Activated naive CD4-positive, alpha-beta T cell treated with Interleukin-2 at 50 U/mL for 16 hours (primary cell): ENCODE measurements at places on chromosomes 13 and 19.

DNA sequence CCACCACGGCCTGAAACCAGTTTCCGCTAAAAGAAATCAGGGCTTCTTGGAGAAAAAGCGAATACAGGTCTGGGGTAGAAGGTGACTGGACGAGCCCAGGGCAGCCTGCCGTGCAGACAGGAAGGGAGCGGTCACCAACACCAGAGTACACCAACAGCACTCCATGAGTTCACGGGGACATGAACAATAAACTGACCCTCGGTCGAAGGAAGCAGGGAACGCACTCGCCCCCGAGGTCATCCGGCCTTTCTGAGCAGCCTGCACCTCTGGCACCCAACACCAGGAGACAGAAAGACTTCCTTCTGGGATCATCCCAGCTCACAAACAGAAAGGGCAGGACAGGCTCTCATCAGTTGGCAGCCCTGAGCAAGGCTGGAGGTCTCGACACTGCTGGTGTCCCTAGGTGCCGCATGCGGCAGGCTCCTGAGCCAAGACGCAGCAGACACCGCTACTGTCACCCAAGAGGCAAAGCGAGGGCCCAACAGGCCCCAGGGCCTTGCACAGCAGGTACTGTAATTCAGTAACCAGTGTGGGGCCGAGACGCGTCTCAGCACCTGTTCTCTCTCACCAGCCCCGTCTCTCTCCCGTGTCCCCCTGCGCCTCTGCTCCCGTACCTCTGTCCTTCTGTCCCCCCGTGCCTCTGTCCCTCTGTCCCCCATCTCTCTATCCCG, 18.0 kb downstream of the DCUN1D2 start:
- DNase-seq: no peak

- DNase-seq: no peak
Observed at GRCh38 chr19:30695171-30695875, 323.1 kb downstream of the ZNF536 start.

DNA sequence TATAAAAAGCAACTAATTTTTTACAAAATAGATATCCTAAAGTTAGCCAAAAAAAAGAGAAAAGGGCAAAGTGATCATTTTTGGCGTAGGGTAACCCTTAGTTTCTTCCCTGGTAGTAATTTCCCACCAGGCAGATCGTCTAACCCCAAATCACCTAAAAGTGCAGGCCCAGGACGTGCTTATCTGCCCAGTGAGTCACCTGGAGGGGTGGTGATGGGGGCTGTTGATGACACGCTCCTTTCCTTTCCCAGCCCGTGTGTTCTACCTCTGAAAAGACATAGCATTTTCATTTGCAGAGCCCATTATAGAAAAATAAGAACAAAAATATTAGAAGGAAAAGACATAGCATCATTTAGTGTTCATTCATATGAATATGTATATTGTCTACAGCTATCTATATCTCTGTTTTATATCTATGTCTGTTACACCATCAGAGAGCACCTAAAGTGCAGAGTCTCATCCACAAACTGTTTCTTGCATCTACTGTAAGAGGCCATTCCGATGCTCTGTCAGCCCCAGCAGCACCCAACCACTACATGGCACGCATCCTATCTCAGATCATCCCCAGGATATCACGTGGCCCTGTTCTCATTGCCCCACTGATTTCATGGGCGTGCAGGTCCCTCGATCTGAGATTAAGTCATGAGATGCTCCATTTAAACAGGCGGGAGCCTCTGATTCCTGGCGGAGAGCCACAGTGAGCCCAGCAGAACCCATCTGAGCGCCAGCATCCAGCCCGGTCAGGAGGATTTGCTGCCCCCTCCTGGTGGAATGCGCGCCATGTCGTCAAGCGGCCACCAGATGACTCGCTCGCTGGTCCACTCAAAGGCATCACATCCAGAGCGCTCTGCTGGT, 8.5 kb upstream of the LILRB3 start:
- DNase-seq: peak; percentile 91

- no peak for DNase-seq
Observed at GRCh38 chr13:111486801-111487200, 166.4 kb downstream of the TEX29 start.

- DNase-seq: no peak
Observed at GRCh38 chr13:28558567-28558966, 63.6 kb upstream of the FLT1 start.

GRCh38 chr13:30998136-30999088, 66.0 kb downstream of the TEX26 start:
- no peak for DNase-seq

GRCh38 chr19:6213266-6213595, 66.5 kb downstream of the MLLT1 start:
- no peak for DNase-seq

GRCh38 chr13:71524245-71524612, 342.8 kb downstream of the DACH1 start:
- DNase-seq: no peak

- no peak for DNase-seq
Observed at GRCh38 chr13:97124206-97124605, 97.9 kb upstream of the MBNL2 start.

- DNase-seq: peak; percentile 51
Observed at GRCh38 chr19:48745208-48745995, 1.3 kb downstream of the IZUMO1 start.

DNA sequence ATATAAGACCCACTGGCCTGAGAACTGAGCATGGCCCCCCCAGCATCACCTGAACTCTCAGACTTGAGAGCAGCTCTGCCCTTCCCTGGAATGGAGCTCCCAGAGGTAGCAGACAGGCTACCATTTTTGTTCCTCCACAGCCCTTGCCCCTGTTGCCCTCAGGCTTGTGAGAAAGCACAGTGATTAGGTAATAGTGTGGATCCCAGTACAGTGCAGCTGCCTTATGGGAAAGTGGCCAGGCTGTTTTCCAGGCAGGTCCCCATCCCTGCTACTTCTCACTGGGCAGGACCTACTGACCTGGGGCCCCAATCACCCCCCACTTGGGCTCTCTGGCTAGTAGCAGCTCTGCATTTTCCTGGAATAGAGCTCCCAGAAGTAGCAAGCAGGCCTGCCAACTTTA, 834.0 kb downstream of the DACH1 start:
- DNase-seq: no peak

- DNase-seq: no peak
Observed at GRCh38 chr19:44113784-44114390, 688 bp downstream of the ZNF225 start.

DNA sequence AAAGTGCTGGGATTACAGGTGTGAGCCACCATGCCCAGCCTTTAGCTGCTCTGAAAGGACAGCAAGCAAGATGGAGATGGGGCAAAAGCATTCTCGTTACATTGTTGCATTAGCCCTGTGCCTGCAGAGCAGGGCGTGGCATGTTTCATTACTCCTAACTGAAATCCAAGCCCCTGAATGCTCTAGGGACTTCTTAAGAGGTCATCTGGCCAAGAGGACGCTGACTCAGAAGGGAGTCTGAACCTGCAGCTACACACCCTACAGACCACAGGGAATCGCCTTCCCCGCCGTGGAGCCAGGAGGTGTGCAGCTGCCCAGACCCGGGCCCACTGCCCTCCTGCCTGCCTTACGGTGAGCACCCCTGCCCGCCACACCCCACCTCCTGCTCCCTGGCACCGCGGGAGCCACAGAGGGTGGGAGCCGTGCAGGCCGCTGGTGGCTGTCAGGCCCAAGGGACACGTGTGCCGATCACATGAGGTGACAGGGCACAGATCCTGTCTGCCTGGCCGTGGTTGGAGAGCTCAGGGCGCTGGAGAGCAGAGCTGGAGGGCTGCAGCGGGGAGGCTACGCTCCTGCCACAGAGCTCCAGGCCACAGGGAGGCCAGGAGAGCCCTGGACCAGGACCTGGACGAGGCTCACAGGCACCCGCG, 27.2 kb downstream of the ADPRHL1 start:
- no peak for DNase-seq
